Neural crest cell (in vitro differentiated cells): ENCODE measurements at places on chromosomes 12 and 14. TPM values are rescaled to one million over a fixed set of nuclear protein-coding genes. Genes with fewer than 3 reads are reported as not detected.

DNA sequence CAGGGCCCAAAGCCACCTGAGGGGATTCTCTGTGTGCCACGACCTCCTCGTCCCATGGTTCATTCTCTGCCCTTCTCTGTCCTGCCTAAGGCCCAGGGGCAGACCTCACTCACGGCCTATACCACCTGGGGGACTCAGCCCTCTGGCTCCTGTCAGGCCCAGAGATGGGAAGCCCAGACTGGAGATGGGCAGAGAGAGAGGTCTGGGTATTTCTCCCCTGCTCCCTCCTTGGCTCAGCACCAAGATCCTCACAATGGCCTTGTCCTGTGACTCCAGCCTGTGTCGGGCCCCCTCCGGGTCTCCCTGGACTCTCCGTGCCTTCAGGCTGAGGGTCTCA lies 46.9 kb upstream of the BCL11B start:
- DNase-seq, result no peak

PRIMA1 gene
- 2.0 and 2.1 TPM in 2 replicates for total RNA-seq

DNA sequence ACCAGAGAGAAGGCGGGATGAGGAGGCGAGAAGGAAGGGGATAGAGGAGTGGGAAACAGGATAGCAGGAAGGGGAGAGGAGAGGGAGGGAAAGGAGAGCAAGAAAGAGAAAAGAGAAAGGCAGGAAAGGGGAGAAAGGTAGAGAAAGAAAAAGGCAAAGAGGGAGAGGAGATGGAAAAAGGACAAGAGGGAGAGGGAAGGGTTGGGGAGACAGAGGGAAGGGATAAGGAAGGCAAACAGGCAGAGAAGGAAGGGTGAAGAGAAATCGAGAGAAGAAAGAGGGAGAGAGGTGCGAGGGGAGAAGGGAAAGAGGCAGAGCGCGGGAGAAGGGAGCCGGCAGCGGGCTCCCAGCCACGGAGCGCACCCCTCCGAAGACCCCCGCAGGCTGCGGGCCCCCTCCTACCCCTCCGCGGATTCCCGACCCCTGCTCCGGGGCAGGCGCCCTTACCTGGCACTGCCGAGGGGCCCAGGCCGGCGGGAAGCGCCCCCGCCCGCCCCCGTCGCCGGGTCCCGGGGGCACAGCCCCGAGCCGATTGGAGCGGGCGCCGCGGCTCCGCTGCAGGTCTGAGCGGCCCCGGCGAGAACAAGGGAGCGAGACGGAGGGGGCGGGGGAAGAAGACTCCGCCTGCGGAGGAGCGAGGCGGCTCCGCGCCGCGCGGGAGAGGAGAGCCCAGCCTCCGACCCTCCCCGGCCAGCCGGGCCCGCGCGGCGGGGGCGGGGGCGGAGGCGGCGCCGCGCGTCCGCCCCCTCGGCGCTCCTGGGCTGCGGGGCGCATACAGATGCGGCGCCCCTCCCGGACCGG lies at the start of gene CDH24:
CDH24 (minus strand) TSS at position 565 of the 801 bp plus-strand sequence. CDS start 1,787 bp downstream, outside the sequence.
- DNase-seq, result peak; percentile 72

PTCSC3 gene
- total RNA-seq, result not detected in 2 replicates

SMCO3 gene
- not detected in 2 replicates for total RNA-seq

DNA sequence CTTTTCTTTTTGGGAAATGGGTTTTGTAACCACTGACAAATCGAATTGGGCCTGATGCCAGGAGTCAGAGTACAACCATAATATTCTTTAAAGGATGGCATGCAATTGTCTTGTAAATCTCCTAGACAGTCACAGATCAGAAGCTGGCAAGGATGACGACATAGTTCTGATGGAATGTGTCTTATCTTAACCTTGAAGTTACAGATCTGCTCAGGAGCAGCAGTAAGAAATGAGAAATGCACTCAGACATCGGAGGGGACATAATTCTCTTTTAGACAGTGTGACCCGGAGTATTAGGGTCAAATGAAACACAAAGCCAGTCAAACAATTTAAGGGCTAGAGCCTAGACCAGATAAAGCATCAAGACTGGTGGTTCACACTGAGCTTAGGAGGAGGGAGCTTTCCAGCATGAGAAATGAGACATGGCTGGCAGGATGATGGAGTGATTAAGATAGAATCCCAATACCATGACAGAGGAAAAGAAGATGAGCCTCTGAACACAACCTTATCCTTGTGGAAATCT lies 17.5 kb downstream of the CBX5 start:
- DNase-seq, result no peak

GRCh38 chr12:75341873-75342272 lies 7.4 kb downstream of the GLIPR1L1 start:
- no peak for DNase-seq

DNA sequence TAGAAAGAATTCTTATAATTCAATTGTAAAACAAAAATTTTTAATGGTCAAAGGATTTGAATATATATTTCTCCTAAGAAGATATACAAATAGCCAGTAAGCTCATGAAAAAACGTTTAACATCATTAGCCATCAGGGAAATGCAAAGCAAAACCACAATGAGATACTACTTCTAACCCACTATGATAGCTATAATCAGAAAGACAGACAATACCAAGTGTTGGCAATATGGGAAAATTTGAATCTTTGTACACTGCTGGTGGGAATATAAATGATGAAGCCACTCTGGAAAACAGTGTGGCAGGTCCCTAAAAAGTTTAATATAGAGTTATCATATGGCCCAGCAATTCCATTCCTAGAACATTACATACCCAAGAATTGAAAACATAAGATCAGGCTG lies 25.4 kb downstream of the RALGAPA1 start:
- no peak for DNase-seq

DNA sequence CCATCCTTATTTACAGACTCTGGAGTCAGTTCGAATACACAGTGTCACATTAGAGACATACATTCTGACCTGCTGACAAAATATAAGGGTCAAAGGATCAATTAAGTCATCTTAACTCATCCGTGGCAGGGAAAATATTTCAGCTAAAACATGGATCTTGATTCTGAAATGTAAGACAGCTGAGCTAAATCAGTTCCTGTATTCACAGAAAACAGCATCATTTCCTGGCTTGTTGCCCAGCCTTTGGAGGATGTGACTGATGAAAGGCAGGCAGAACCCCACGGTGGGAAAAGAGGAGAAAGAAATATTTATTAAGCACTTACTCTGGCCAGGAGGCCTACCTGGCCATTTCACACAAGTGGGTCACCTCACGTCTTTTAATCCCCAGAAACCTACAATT lies 101.9 kb downstream of the GAS2L3 start:
- DNase-seq, result no peak

MYG1 gene
- 67.1 and 72.7 TPM in 2 replicates for total RNA-seq

GRCh38 chr14:34460841-34461240 lies 1.2 kb downstream of the SPTSSA start:
- DNase-seq, result no peak

GRCh38 chr14:100303179-100303578 lies 3.1 kb downstream of the SLC25A29 start:
- DNase-seq, result no peak

DNA sequence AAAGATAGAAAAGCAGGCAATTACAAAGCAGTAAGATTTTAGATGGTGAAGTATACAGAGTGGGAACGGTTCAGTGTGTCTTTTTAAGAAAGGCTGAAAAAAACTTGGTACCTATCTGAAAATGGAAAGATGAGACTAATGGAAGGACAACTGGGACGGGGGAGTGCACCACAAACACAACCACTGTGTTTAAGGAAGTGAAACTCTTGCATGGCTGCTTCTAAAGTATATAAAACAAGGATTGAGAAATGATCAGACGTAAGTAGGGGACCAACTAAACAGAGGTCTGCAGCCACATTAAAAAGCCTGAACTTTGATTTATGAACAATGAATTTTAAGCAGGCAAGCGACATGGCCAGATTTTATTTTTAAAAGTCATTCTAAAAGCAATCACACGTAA lies 328.6 kb downstream of the MDGA2 start:
- no peak for DNase-seq

- DNase-seq, result no peak
These were observed 1212.4 kb upstream of the TMEM132C start for GRCh38 chr12:127054531-127054930.

KLHL33 gene
- total RNA-seq, result 0.07 TPM in 1 of 2 replicates, not detected in the other

GRCh38 chr12:64452559-64453329 lies 824 bp downstream of the TBK1 start:
- DNase-seq, result no peak
